ENCODE measurements at places on chromosomes 6 and 20.

GRCh38 chr6:133291671-133292070, 50.5 kb downstream of the EYA4 start:
- no peak for DNase-seq

- no peak for DNase-seq
Measured at GRCh38 chr6:41343641-41344187, 8.3 kb downstream of the NCR2 start.

GRCh38 chr6:124420116-124420840, 542.0 kb upstream of the RNF217 start:
- DNase-seq, result no peak

DNA sequence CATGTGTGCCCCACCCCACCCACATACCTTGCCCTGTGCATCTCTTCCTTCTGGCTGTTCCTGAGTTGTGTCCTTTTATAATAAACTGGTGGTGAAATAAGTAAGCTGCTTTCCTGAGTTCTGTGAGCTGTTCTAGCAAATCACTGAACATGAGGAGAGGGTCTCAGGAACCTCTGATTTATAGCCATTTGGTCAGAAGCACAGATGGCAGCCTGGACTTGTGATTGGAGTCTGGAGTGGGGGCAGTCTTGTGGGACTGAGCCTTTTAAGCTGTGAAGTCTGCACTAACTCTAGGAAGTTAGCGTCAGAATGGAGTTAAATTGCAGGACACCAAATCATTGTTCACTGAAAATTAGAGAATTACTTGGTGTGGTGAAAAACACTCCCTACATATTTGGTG, 245.4 kb downstream of the LRFN2 start:
- DNase-seq, result no peak

GRCh38 chr6:84467296-84467695, 239.9 kb upstream of the CEP162 start:
- DNase-seq, result no peak

GRCh38 chr6:71309656-71310055, 21.0 kb downstream of the OGFRL1 start:
- DNase-seq, result no peak

DNA sequence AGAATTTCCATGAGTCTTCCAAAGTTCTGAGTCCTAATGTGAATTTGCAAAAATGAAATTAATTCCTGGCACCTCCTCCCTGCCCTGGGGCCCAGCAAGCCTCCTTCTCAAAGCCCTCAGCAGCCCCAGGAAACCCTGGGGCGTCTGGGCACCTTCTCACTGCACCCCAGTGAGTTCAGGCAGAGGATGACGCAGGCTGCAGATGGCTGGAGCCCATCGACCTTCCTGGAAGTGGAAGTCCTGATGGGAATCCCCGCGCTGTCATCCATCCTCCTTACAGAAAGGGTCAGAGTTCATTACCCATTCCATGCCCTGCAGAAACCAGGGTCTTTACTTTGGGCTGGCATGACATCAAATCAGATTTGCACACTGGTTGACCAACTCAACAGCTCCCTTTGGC, 31.6 kb downstream of the DLL1 start:
- DNase-seq, result no peak

DNA sequence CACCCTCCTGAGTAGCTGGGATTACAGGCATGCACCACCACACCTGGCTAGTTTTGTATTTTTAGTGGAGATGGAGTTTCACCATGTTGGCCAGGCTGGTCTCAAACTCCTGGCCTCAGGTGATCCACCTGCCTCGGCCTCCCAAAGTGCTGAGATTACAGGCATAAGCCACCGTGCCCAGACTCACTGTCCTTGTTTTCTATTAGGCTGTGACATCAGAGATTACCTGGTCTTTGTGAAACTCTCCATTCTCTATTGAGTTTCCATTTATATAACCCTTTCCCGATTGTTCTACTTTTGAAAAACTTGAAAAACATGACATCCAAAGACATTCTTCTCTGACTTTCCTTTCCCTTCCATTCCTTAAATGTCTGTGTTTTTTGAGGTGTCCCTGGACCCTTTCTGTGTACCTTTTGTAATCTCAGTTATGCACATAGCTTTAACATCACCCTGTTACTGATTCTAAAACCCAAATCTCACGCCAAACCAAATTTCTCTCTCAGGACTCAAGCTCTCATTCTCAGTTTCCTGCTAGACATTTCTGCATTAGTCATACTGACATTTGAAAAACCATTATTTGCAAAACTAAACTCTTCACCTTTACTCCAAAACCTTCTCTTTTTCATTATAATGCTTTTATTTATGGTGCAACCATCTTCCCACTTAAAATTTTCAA, 137.0 kb downstream of the KHDC1L start:
- DNase-seq, result no peak

GRCh38 chr6:4780360-4780812, 4.2 kb downstream of the CDYL start:
- no peak for DNase-seq

DNA sequence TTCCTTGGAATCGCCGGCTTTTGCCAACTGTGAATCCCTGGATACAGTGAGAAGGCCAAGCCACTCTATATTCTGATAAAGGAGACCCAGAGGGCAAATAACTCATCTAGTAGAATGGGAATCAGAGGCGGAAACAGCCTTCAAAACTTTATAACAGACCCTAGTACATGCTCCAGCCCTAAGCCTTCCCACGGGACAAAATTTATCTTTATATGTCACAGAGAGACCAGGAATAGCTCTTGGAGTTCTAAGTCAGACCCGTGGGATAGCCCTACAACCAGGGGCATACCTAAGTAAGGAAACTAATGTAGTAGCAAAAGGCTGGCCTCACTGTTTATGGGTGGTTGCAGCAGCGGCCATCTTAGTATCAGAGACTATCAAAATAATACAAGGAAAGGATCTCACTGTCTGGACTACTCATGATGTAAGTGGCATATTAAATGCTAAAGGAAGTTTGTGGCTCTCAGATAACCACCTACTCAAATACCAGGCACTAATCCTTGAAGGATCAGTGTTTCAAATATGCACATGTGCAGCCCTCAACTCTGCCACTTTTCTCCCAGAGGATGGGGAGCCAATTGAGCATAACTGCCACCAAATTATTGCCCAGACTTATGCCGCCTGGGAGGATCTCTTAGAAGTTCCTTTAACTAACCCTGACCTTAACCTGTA, 29.5 kb downstream of the CEP85L start:
- DNase-seq, result no peak

DNA sequence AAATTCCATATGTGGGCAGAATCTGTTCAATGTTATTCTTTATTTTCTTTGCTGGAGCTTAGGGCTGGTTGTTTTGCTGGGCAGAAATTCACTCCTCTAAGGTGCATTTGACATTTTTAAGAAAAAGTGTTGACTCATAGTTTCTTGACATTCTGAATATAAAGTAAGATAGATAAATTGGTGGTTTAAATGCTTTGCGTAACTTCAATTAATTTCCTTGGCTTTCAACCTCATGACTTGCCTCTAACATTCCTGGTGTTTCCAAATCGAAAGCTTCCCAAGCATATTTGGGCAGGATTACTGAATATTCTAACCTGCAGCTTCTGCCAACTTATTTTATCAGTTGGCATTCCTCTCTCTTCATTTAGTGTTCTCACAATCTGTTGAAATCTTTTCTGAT, 718.7 kb upstream of the ADGRB3 start:
- DNase-seq, result no peak

- no peak for DNase-seq
Measured at GRCh38 chr6:38307740-38308139, 332.0 kb downstream of the BTBD9 start.

DNA sequence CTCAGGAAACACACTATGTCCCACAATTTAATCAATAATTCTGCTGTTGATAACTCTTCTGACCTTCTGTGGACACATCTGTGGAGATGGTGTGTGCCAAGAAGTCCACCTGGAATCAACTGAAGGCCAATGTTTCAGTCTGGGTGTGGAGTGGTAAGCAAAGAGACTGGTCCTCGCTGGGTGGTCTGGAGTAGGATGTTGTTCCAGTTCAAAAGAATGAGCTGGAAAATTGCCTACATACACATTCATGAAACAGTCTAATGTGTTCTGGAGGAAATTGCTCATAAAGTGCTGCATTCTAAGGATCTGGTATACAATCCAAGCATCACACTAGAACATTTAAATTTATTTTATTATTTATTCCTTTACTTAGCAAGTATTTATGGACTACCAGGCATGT, 33.9 kb upstream of the TBX18 start:
- peak; percentile 36 for DNase-seq

GRCh38 chr6:21613809-21614208, 20.3 kb downstream of the SOX4 start:
- no peak for DNase-seq

DNA sequence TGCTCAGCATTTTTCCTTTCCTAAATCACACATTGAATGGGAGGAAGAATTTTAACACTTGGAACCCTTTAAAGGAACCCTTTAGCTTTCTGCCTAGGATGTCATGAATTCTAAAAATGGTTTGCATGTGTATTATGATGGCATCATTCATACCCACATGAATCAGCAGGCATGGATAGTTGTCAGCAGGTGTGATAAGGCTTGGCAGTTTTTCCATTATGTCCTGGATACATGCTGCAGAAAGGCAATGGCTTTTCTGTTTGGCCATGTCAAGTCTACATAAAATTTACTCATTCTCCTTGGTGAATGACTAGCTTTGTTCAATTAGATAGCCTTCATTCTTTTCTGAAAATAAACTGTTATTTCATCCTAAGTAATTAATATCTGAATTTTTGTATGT, 353.7 kb downstream of the GRIK2 start:
- no peak for DNase-seq

DNA sequence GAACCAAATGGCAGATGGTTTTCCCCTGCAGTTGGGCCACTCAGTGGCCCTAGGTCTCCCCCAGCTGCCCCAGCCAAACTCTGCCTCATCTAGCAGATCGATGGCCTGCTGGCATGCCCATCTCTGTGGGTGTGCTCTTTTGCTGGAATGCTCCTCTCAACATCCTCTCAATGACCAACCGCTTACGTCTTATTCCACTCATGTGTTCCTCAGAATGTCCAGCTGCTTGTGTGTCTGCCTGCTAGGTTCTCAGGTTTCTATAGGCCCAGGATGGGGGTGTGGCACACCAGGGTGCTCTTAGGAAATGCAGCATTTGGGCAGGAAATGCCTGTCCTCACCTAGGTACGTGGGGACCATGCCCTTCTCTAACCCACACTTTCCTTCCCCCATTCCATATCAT, 509.9 kb upstream of the SYNCRIP start:
- DNase-seq, result no peak

- DNase-seq, result no peak
Measured at GRCh38 chr6:1187293-1188131, 124.4 kb upstream of the FOXQ1 start.

Measured in femur (tissue), 1 donor.